Stimulated activated CD4-positive, alpha-beta T cell treated with anti-CD3 and anti-CD28 coated beads, Interleukin-12 subunit alpha, Interleukin-12 subunit beta, amount 100 ng/mL, for 24 hours (primary cell): ENCODE measurements at places on chromosomes 13 and 19.
A peak's percentile ranks its signal among the peaks of the same experiment; 100 is the strongest.

DNA sequence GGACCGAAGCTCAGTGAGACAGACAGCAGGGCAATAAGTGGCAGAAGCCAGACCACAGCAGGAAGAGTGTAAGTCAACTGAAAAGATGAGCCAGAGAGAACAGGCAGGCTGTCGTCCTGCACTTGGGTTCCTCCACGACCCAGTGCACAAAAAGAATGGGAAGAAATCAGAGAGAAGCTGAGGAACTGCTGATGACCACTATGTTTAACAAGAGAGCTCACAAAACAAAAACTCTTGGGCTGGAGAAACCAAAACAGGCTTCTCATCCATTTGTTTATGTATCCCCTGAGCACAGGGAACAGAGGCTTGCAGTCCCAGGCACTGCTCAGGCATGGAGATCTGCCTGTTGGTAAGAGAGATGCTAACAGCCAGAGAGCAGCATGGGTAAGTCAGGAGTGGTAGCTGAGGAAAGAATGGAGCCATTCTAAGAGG lies 14.0 kb downstream of the AKAP8L start:
- DNase-seq = no peak

DNA sequence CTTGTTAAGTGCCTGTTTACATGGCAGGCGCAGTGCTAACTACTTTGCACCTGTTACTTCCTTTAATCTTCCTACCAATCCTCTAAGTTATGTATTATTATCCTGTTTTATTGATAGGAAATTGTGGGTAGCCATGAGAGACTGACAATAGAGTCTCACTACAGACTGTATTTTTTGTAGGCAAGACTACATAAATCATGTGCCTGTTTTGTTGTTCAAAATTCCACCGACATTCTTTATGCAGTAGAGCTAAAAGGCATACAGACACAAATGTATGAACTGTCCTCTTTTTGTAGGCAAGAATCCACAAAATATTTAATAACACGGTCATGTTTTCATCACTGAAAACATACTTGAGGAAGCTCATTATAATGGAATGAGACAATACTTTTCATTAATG lies 205.5 kb downstream of the NALCN start:
- no peak for DNase-seq

DNA sequence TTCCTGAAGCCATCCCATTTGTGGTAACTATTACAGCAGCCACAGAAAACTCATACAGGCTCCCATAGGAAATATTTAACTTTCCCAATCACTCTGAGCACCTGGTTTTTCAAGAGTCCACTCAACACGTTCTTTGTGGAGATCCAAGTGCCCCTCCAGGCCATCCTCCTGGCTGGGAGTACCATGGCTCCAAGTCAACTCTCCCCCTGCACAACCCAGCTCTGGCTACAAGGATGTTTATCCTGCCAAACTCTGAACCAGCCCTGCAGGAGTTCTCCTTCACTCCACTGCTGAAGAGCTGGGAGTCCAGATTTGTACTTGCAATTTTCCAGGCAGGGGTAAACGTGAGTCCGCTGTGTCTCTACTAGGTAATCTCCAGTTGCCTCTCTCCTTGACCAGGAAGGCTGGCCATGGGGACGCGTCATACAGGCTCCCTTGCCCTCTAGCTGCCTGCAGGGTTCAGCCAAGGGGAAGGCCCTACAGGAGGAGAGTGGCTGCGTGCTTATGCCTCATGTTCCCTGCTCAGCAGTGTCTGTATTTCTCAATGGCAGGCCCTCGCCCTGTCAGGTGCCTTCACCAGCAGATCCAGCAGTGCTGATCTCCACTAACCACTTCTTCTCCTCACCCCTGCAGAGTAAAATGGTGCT lies 29.9 kb upstream of the ARGLU1 start:
- no peak for DNase-seq

DNA sequence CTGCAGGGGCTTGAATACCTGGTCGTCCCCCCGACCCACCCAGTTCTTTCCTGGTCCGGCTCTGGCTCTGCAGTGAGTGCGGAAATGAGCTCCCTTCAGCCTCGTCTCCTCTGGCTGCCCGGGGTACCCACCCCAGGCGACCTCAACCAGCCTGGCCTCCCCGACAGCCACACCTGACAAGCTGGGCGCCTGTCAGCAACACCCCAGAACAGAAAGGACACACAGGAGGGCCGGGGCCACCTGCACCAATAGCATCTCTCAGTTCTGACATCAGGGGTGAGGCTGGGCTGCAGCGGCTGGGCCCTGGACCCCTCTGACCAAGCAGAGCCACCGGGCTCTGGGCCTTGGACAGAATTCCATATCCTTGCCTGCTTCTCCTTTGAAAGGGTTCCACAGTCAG lies 19.7 kb downstream of the SUGP1 start:
- DNase-seq = no peak

GRCh38 chr13:108274718-108275117 lies 5.2 kb downstream of the TNFSF13B start:
- no peak for DNase-seq

DNA sequence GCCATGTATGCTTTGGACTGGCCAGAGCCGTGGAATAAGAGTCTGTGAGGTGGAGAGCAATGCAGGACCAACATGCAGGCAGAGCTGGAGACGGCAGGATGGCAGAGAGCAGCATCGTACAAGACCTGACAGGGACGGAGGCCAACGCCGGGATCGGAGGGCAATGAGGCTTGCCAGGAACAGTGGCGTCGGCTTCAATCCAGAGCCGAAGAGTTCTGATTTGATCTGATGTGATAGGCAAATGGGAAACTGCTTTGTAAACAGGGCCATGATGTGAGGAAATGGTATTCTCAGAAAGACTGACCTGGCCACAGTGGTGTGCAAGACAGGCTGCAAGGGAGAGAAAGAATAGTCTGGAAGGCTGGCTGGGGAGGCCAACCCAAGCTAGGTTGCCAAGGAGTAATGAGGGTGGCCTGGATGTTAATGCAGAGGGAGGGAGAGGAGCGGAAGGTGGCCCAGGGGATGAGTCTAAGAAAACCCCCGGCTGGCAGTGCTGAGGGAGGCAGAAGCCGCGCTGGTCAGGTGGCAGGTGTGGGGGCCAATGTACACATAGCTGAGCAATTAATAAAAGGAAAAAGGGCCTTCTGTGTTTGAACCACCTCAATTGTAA lies 26.7 kb downstream of the RCBTB2 start:
- no peak for DNase-seq

DNA sequence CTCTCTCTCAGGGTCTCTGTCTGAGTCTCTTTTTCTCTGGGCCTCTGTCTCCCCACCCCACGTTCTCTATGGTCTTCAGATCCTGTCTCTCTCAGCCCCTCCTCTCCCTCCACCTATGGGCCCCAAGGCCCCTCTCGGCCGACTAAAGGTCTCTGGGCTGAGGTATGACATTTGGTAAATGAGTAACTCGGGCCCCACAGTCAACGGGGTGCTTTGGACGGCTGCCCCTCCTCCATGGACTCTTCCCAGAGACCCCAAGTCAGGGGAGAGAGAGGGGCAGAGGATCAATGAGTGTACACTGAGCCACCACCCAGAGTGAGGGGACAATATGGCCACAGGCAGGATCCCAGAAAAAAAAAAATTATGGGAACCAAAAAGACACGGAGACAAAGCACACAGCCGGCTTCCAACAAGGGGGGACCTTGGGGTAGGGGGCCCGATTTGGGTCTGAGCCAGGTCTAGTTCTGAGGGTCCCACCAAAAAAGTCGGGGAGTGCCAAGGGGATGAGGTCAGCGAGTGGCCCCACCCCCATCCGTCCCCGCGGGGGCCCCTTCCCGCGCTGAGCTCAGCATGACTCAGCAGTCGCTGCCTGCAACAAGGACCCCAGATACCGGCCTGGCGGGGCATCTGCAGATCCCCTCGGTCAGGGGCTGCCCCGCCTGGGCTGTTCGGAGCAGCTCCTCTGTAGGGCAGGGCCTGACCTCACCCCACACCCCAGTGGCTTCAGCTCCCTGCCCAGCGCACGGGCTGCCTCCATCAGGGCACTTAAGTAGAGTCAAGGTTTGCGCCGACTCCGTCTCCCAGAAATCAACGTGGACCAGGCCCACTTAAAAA lies 1.5 kb upstream of the FTL start:
- peak; percentile 59 for DNase-seq

DNA sequence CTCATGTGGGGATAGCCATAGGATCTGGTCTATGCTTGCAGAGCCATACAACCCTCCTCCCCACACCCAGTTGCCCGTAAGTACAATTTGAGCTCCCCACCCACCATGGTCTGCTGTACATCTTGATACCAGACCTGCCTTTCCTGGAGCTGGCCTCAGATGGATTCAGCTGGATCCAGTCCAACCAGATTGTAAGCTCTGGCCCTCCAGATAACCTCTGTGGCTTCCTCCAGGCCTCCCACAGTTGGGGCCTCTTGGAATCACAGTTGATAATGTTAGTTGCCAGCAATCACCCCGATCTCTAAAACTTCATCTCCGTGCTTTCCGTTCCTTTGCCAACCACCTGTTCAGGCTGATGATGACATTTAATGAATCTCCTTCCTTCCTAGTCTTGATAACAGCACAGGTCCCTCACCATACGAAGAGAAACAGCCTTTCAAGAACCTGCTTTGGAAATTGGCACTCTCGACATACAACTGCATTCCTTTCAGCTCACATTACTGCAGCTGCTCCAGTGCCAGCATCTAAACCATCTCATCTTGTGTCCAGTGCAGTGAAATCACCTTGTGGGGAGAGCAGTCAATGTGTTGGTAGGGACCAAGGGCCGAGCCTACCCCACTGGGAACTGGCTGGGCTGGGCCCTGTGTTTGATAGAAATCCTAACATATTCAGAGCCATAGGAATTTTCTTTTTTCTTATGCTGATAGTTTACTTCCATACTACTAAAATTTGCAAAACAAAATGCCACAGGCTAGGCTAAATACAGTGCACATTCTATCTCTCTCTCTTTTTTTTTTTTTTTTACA lies 15.1 kb upstream of the FOXO1 start:
- no peak for DNase-seq

- no peak for DNase-seq
Measured at GRCh38 chr13:28557725-28558520, 63.0 kb upstream of the FLT1 start.

DNA sequence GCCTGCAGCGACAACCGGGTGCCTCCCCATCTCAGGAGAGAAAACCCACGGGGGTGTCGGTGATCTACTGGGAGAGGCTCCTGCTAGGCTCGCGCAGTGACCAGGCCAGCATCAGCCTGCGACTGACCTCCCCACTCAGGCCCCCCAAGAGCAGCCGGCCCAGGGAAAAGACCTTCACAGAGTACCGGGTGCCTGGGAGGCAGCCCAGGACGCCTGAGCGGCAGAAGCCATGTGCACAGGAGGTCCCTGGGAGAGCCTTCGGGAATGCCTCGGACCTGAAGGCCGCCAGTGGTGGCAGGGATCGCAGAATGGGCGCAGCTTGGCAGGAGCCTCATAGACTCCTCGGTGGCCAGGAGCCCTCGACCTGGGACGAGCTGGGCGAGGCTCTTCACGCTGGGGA lies 3.9 kb downstream of the ZNF324B start:
- no peak for DNase-seq

DNA sequence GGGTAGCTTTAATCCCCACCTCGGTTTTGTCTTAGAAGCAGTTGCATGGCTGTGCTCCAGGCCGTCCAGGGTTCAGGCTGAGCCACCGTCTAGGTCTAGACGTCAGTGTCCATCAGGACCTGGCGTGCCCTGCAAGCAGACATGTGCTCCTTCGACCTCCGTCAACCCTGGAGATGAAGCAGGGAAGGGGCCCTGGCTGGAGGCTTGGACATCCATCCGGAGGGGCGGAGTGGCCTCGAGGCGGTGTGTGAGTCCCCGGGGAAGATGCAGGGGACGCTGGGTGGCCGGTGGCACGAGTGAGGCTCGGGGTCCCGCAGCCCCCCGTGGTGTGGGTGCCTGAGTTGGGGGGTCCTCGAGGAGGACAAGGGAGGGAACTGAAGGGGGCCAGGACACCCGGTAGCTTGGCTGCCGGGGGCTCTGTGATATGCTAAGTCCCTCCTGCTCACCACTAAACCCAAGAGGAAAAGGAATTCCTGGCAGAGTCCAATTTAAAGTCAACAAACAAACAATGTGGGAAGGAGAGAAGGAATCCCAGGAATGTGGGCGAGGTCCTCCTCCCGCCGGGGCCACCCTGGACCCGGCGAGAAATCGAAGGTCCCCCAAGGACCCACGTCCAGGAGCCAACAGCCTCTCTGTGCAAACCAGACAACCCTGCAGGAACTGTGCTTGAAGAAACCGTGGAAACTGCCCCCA lies 14.9 kb upstream of the PTBP1 start:
- DNase-seq = no peak

- DNase-seq = no peak
Measured at GRCh38 chr13:78650717-78651083, 8.3 kb downstream of the OBI1 start.
